H1 (cell line): ENCODE measurements at places on chromosomes 11 and 22. TPM values are rescaled to one million over a fixed set of nuclear protein-coding genes. Genes with fewer than 3 reads are reported as not detected.

Gene PARVG
- polyA plus RNA-seq: 0.80 and 1.5 TPM in 2 replicates

Gene ART5
- polyA plus RNA-seq: 6.0 and 9.1 TPM in 2 replicates

Gene SCARF2
- 4.2 and 7.1 TPM in 2 replicates for polyA plus RNA-seq

Gene MADD
- polyA plus RNA-seq: 32.5 and 48.3 TPM in 2 replicates

DNA sequence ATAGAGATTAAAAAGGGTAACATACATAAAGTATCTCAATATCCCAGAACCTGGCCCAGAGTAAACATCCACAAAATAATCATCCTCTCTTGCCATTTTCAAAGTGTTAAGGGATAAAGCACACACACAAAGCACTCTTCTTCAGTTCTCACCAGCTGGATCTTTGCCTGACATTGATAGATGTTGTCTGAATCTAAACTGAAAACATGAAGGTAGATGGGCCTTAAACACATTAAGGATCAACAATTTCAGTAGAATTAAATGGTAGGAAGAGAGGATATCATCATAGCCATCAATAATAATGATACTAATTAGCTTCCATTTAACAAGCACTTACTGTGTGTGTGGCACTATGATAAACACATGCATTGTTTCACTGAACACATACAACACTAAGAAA lies 261.1 kb downstream of the OPCML start:
- no peak for DNase-seq

GRCh38 chr11:61717286-61718033 lies 35.0 kb upstream of the MYRF start:
- DNase-seq: no peak

DNA sequence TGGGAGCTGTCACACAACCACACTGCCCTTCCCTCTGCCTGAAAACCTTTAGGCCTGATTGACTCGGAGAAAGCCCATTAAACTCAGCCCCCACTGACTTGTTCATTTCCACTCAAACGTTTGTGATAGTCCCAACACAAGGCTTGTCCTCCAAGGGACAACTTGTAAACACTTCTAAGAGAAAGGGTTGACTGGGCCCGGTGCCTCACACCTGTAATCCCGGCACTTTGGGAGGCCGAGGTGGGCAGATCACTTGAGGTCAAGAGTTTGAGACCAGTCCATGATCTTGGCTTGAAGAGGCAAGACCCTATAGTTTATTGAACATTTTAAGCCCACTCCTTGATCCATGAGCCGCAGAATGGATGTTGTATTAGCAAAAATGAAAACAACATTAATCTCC lies 63.3 kb upstream of the PRODH start:
- DNase-seq: no peak

GRCh38 chr11:73381589-73381988 lies 5.4 kb downstream of the RELT start:
- DNase-seq: no peak

GRCh38 chr11:107898270-107898669 lies 30.0 kb upstream of the RAB39A start:
- DNase-seq: no peak

- no peak for DNase-seq
Observed at GRCh38 chr11:82949352-82949751, 47.8 kb downstream of the DDIAS start.

DNA sequence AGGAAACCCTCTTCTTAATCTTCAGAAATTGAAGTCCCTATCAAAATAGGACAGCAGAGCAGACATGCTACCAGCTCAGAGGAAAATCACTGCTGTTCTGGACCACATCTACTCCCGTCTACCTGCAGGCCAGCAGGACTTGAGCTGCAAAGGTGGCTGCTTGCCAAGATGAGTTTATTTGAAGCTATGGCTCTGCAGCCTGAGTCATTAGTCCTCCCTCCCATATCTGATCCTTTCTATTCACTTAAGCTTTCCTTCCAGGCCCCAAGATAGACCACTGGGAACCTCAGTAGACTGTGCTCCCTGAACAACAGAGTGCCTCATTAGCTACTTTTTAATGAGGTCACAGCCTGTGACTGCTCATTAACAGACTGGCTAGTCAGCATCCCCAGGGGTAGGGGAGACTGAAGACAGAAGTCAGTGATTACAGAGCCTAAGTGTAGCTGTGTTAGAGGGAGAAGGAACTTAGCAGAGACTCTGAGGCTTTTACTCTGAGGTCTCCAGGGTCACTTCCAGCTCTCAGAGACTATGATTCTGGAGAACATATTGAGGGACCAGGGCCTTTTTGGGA lies 6.8 kb upstream of the OR10A2 start:
- no peak for DNase-seq

GRCh38 chr11:16091862-16092261 lies 264.5 kb downstream of the SOX6 start:
- DNase-seq: no peak
